ENCODE measurements at places on chromosomes 6 and 20.

GRCh38 chr6:37204014-37204751 lies 34.2 kb downstream of the PIM1 start:
- DNase-seq, result no peak

- no peak for DNase-seq
Measured at GRCh38 chr6:83948851-83949250, 84.7 kb upstream of the MRAP2 start.

DNA sequence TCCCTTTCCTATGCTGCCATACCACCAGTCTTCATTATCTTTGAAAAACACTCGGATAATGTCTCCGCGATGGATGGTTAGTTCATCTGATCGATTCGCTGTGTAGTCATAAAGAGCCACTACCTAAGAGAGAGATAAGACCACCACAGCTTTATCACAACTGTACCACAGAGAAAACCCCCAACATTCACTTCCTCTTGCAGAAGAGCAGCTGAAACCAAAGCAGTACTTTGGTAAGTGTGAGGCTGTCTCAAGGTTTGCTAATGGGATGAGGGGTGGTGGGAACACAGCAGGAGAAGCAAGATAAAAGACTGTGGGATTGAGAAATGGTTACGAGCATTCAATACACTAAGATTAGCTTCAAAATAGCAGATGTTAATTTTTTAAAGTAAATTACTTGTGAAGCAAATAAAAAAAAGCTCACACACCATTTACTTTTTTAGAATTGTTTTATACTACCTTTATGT lies 142.1 kb downstream of the MYB start:
- no peak for DNase-seq

GRCh38 chr6:157200117-157200516 lies 123.2 kb downstream of the TMEM242 start:
- no peak for DNase-seq

DNA sequence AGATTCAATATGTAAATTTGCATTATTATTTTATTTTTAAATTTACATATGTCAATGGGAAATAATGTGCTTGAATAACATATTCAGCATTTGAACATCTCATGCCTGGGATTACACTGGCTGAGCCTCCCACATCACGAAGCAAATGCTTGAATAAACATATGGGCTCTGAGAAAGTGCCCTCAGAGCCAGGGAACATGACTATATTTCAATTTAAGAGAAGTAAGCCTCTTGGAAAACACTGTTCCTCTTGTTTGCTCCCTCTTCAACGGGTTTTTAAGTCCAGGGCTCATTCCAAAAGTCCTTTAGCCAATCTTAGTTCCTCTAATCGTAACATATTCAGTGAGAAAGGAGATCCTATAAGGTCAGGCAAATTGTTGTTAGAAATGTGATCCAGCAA lies 122.0 kb downstream of the GMPR start:
- no peak for DNase-seq

DNA sequence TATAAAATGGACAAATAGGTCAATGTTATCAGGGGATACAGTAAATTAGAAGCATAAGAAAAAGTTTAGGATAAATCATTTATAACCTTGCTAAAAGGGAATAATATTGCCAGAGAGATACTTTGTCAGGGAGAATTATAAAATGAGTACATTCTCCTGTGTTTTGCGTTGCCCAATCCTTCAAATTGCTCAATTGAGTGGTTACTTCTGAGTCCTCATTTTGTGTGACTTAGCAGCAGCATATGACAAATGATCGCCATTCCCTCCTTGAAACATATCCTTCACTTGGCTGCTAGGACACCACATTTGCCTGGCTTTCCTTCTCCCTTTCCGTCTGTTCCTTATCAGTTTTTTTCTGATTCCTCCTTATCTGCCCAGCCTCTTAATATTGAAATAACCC lies 106.7 kb upstream of the FLRT3 start:
- no peak for DNase-seq

DNA sequence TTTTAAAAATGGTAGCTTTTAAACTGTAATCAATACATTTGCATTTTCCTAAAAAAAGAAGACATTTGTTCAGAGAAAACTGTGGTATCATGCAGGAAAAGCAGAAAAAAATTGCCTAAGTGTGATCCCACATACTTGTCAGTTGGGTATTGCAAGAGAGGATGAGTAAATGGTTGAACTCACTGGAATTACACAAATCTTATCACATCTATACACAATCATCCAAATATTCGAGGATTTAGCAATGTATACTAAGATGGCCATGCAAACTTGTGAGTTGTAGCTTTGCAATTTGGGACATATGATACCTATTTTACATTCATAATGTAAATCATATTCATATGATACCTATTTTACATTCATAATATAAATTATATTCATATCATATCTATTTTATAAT lies 58.2 kb upstream of the GJE1 start:
- no peak for DNase-seq

DNA sequence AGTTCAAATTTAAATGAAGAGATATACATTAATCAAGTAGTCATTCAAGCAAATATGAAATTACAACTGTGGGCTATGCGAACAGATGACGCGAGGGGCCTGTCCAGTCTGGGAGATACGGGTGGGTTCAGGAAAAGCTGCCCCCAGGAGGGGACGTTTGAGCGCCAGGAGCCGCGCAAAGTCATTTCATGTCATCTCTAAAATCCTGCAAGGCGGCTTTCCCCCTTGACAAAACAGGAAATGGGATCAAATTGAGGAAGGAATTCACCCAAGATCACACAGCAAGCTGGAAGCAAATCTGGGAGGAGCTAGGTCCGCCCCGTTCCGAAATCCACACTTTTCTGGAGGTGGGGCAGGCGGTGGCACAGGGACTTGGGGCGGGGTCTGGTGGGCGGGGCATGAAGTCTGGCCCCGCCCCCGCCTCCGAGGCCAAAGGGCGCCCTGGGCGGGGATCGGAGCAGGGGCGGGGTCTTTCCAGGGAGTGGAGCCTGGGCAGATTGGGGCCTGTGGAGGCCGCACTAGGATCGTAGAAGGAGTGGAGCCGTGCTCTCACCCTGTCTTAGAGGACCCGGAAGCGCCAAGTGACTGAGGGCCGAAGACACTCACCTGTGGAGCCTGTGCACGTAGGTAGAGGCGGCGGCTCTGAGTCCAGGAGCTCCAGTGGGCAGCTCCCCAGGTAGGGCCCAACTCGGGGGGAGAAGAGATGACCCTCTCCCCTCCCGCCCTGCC lies at the start of gene LPIN3:
LPIN3 (plus strand) TSS at position 495 of the 729 bp plus-strand sequence. CDS start 4,983 bp downstream, outside the sequence.
- peak; percentile 38 for DNase-seq

- DNase-seq, result no peak
Measured at GRCh38 chr6:73791336-73791735, 95.3 kb downstream of the CD109 start.

GRCh38 chr6:95501032-95501904 lies 76.1 kb upstream of the MANEA start:
- no peak for DNase-seq

DNA sequence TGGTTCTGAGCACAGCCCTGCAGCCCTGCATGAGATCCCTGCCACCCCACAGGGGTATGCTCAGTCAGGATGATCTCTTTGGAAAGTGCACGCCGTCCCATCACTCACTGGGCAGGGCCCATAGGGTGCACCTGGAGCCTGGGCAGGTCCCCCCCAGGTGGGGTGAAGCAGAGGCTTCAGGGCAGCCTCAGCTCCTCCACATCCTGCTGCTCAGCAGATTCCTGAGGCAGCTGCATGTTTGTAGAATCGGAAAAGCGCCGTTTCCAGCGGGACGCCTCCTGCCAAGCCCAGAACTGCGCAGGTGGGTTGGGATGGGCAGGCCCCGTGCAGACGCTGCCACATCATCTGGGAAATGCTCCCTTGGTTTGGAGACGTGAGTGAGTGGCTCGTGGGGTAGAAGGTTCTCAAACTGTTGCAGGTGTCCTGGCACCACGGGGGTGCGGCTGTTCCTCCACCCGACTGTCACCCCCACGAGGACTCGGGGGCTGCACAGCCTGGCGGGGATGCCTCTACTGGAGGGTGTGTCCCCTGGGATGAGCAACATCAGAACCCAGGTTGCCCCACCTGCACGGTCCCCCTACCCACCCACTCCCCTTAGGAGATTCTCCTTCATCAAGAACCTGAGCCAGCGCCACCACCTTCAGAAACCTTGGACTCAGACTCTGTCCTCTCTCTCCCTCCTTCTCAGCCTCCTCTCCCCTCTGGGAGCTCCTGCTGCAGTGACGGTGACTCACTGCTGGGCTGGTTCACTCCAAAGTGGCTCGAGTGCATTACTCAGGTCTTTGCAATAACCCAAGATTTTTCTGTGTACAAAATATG lies 334.1 kb downstream of the TAF4 start:
- DNase-seq, result no peak

GRCh38 chr6:44131892-44132291 lies 4.5 kb downstream of the TMEM63B start:
- DNase-seq, result no peak

- DNase-seq, result no peak
Measured at GRCh38 chr6:111810294-111811131, 62.7 kb downstream of the FYN start.

DNA sequence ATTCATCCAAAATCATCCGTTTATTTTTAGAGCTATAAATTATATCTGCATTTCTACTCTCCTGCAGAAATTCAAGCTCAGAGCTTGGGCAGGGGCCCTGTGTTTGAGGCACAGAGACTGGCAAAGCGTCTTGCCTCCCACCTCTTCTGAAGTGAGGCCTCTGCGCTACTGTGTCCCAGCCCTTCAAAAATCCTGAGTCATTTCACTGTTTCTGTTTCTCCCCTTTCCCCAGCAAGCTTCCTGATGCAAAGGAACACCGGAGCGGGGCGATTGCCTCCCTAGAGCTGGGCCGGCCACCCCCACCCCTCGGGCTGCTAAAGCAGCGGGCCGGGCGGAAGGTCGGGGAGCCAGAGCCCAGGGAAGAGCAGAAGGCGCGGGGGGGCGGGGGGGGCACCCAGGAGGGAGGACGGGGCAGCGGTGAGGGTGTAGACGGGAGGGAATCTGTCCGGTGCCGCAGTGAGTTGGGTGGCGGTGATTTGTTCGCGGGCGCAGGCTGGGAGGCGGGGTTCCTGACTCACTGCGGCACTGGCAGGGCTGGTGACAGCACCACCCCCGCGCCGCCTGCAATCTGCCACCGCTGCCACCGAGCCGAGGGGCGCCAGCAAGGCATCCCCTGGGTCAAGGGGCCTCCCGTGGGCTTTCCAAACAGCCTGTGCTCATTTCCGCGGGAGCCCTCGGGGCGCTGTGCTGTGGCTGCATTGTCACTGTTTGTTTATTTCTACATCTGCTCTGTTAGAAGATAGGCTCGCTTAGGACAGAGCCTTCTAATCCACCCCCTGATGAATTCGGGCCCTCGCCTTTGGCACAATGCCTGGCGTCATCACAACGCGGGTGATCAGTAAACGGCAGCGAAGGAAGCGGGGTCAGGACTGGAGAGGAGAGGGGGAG lies 46.5 kb upstream of the SNAP25 start:
- DNase-seq, result peak; percentile 4

- DNase-seq, result no peak
Measured at GRCh38 chr6:140155451-140156126, 781.1 kb upstream of the CITED2 start.

GRCh38 chr6:151352410-151353396 lies 38.7 kb downstream of the ZBTB2 start:
- DNase-seq, result no peak

DNA sequence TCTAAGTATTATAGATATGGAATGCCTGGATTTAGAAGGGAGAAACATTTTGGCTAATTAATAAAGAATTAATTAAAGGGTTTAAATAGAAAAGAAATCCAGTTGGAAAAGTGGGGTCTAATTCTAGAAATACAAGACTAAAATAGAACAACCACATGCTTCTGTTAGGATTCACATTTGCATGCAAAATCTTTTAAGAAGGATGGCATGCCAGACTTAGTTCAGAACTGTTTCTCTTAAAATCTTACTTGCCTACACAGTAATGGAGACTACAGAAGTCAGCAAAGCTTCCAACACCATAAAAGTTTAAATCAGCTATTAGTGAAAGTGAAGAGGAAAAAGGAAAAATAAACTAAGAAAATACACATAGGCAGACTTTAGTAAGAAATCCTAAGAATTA lies 32.7 kb upstream of the KATNA1 start:
- DNase-seq, result no peak

GRCh38 chr20:61434341-61434781 lies 182.3 kb downstream of the CDH4 start:
- no peak for DNase-seq

GRCh38 chr6:89267918-89268317 lies 47.2 kb downstream of the GABRR2 start:
- DNase-seq, result no peak

DNA sequence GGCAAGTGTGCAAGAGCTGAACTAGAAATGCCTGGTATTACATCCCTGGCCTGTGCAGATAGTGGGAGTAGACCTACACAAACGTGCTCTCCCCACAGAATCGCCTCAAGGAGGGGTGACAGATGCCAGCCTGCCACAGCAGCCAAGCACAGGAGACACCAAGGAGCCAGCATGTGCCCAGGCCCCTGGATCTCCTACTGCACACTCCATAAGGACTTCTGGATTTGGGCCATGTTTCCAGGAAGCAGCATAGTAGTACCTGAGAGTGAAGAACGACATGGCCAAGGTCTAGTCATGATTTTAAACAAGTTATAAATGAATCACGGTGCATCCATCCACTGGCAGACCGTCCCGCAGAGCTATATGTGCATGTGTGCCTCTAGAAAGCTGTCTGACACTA lies 232.2 kb downstream of the SYNDIG1 start:
- no peak for DNase-seq

DNA sequence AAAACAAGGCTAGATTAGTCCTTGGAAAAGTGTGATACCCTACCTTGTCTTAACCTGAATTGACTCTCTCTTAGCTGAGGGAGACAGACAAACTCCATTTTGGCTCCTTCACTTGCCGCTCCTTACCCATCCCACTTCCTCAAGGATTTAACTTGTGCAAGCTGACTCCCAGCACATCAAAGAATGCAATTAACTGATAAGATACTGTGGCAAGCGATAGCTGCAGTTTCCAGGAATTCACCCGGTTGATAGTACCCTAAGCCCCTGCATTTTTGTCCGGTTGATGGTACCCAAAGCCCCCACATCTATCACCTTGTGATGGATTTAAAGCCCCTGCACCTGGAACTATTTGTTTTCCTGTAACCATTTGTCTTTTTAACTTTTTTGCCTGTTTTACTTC lies 1.9 kb upstream of the SERINC3 start:
- DNase-seq, result no peak

Measured in activated CD4-positive, alpha-beta T cell treated with anti-CD3 and anti-CD28 coated beads for 24 hours (primary cell).